ENCODE measurements at places on chromosomes 5 and 9.
A peak's percentile ranks its signal among the peaks of the same experiment; 100 is the strongest.

DNA sequence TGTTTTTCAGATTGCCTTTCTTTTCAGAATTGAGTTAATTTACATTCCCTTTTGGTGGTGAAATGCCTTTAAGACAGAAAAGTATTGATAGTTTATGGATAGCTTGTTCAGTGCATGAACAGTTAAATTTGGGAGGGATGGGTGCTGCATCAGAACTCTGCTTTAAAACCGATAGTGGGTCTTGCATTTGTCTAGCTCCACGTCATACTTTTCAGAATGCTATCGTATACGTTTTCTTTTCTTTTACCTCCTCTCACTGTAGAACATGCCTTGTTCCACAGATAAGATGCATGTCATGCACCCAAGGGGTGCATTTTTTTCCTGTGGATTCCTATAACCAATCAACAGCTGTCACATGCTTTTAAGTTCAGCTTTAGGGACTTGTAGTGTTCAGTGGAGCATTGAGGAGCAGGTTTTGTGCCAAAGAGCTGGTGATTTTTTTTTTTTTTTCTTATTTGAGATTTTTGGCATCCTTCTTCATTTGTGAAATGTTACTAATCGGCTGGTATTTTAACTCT is 2.3 kb downstream of the SLC44A1 start:
- no peak for DNase-seq

DNA sequence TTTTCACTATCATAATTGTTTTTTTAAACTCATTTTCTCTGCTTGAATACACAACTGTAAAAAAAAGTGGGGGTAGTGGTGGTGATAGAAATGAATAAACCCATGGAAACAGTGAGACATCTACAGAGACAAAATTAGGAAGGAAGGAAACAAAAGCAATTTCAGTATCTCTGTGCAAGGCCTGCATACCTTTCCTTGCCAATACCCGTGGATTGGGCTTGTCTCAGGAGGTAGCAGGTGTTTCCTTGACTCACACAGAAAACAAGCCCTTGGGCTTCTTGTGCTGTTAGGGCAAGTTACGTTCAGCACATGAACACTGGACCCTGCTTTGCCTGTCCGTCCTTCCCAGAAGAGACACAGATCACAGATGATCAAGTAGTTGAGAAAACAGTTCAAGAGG is 372.2 kb downstream of the ZSWIM6 start:
- no peak for DNase-seq

DNA sequence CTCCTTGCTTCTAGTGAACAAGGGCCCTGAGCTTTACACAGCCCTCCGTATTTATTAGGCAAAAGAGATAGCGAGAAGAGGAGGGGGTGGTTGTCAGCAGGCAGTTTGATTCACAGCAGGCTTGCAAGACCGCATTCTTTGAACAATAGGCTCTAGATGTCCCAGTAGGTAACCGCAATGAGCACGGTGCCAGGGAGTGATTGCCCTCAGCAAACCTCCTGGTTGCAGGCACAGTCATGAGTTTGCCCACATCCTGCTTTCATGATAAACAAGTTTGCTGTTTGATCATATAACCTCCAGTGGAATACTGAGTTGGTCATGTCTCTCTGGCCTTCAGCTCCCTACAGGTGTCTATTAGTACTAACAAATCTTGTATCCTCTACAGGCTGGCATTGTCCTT is 66.1 kb downstream of the CACNA1B start:
- DNase-seq, result no peak

DNA sequence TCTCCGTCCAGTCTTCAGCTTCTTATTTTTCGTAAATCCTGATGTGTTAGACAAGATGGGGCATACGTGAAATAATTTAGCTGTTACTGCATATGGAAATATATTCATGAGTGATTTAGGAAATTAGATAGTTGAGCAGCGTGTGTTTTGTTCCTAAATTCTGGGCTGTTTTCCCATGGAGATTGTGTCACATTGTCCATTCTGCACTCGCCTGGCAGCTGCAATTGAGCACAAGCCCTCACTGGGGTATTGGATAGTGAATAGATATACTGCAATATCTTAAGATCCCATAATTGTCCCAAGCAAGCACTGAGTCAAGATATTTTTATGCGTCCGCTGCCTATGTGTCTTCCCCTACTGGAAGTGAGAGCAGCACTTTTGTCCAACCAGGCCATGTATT is 1027.1 kb upstream of the WWC1 start:
- DNase-seq, result no peak

- no peak for DNase-seq
Measured at GRCh38 chr5:124480022-124480421, 266.4 kb downstream of the ZNF608 start.

- no peak for DNase-seq
Measured at GRCh38 chr5:178699681-178700253, 30.7 kb downstream of the ZNF354A start.

- DNase-seq, result no peak
Measured at GRCh38 chr5:55821731-55822512, 29.2 kb upstream of the IL31RA start.

GRCh38 chr5:56464935-56465768 is 232.0 kb upstream of the ANKRD55 start:
- no peak for DNase-seq

DNA sequence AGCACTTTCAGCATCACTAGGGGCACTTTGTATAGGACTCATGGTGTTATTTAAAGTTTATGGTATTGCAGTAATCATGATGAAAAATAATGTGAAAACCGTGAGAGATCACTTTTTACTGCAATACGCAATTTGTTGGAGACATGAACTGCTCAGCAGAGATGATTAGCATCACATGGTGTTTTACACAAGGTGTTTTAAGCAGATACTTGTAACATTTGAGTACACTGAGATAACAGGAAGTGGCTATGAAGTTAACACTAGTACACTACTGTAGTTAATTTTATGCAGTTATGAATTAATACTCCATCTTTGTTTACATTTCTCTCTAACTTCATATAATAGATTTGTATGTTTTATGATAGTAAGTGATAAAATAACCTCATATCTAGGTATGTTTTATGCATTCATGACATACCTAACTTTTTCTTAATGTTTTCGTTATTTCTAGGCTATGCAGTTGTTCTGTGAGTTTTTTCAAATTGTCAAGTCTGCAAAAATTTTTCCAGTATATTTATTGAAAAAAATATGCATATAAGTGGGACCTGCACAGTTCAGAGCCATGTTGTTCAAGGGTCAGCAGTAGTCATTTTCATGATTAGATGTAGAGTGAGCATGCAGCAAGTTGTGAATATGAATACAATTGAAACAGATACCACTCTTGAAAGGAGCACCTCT is 13.0 kb downstream of the SUB1 start:
- no peak for DNase-seq

GRCh38 chr5:113183694-113184093 is 207.1 kb downstream of the DCP2 start:
- DNase-seq, result no peak

GRCh38 chr5:80216753-80217596 is 38.9 kb downstream of the SERINC5 start:
- peak; percentile 79 for DNase-seq

GRCh38 chr9:102405218-102405867 is 589.8 kb upstream of the CYLC2 start:
- DNase-seq, result no peak

DNA sequence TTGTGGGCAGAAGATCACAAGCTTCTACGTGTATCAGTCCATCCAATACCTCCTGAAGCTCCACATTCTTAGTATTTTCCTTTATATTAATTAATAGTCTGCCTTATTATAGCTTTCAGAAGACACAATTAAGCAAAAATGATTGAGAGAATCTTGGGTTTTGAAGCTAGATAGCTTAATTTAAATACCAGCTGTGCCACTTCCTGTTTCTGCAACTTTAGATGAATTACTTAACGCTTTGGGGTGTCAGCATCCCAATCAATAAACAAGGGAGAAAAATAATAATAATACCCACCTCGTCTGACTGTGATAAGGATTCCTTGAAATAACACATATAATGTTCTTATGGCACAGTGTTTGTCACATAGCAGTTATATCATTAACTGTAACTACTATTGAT is 44.7 kb upstream of the HTR4 start:
- no peak for DNase-seq

- DNase-seq, result no peak
Measured at GRCh38 chr5:16135506-16135905, 44.1 kb downstream of the MARCHF11 start.

- DNase-seq, result no peak
Measured at GRCh38 chr5:43833961-43834360, 231.0 kb downstream of the NNT start.

- DNase-seq, result no peak
Measured at GRCh38 chr5:52657247-52657645, 130.5 kb upstream of the ITGA1 start.

GRCh38 chr5:164097749-164098148 is 592.3 kb downstream of the MAT2B start:
- no peak for DNase-seq

DNA sequence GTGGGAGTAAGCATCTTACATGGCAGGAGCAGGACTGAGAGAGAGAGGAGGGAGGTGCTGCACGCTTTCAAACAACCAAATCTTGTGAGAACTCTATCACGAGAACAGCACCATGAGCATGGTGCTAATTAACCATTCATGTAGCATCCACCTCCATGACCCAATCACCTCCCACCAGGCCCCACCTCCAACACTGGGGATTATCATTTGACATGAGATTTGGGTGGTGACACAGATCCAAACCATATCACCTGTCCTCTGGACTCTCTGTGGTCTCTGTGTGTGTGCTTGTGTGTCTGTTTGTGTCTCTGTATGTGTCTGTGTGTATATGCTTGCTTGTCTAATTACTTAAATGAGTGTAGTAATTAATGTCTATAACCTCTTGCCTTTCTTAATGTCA is 31.1 kb downstream of the SEC61B start:
- DNase-seq, result no peak

GRCh38 chr9:130245474-130245873 is 20.1 kb upstream of the HMCN2 start:
- no peak for DNase-seq

DNA sequence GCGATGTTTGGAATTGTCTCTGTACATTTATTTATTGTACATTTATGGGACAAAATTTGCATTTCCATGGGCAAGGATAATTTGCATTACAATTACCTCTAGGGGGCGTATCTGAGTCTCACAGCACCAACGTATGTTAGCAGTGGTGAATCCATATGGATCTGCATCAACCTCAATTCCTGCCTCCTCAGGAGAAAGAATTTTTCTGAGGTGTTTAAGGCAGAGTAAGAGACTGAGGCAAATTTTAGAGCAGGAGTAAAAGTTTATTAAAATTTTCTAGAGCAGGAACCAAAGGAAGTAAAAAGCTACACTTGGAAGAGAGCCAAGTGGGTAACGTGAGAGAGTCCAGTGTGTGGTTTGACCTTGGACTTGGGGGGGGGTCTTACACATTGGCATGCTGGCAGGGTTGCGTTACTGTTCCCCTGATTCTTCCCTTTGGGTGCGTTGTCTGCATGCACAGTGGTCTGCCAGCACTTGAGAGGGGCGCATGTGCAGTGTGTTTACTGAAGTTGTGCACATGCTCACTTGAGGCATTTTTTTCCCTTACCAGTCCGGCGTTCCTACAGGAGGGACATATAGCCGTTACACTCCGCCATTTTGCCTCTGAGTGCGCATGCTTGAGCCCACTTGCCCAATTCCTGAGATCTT is 21.0 kb upstream of the RAB14 start:
- DNase-seq, result no peak

- DNase-seq, result no peak
Measured at GRCh38 chr5:145246961-145247744, 588.0 kb downstream of the PRELID2 start.

DNA sequence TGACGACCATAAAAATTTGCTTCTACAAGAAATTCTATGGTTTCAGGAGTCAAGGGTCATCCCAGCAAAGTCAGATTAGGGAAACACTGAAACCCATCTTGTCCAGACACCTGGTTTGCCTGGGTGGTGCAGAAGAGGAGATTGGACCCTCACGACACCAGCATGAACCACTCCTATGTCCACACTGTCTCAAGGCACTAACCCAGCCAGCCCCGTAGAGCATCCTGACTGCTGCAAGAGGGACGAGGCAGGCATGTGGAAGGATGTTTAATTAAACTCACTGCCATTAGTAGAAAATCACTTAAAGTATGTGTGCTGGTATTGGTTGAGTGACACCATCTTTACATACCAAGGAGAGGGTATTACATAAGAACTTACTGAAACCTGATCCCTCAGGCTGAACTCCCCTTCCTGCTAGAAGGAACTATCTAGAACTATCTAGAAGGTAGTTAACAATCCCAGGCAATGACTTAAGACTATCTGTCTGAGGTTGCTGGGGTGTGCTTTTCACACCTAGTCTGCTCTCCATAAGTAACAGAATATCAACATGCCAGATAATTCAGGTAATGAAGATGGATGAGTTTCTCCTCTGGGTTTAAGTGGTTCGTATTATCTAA is 93.6 kb downstream of the SEMA6A start:
- DNase-seq, result no peak

- no peak for DNase-seq
Measured at GRCh38 chr9:9997585-9997984, 615.2 kb downstream of the PTPRD start.

GRCh38 chr5:60349891-60350415 is 350.0 kb downstream of the DEPDC1B start:
- no peak for DNase-seq

DNA sequence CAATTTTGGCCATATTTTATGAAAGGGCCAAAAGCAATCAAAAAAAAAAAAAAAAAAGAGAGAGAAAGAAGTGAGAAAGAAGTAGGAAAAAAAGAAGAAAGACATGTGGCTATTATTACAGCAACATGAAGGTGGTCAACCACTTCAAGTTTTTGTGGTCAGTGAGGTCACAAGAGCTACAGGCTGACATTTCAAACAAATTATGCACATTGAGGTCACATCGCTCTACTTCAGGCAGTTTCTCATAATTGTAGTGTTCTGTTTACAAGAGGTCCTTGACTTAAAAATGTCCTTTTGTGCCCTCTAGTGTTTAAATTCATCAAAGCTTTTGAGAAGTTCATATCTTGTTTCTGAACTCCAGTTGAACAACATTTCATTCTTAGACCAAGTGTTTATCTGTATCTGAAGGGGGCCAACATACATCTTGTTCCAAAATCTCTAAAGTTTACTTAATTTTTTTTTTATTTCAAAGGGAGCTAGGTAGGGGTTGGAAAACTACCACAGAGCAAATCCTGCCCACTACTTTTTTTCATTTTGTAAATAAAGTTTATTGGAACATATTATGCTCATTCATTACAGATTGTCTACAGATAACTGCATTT is 513.1 kb downstream of the PDE4D start:
- no peak for DNase-seq

DNA sequence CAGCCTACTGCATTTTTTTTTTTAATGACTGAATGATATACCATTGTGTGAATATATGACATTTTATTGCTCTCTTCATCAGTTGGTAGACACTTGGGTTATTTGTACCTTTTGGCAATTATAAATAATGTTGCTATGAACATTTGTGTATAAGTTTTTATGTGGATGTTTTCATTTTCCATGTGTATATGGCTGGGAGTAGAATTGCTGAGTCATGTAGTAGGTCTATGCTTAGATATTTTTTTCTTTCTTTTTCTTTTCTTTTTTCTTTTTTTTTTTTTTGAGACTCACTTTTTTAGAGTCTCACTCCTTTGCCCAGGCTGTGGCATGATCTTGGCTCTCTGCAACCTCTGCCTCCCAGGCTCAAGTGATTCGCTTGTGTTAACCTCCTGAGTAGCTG is 32.9 kb upstream of the FAM120AOS start:
- no peak for DNase-seq
